Effector memory CD8-positive, alpha-beta T cell (primary cell): ENCODE measurements at places on chromosomes 5 and 9.

DNA sequence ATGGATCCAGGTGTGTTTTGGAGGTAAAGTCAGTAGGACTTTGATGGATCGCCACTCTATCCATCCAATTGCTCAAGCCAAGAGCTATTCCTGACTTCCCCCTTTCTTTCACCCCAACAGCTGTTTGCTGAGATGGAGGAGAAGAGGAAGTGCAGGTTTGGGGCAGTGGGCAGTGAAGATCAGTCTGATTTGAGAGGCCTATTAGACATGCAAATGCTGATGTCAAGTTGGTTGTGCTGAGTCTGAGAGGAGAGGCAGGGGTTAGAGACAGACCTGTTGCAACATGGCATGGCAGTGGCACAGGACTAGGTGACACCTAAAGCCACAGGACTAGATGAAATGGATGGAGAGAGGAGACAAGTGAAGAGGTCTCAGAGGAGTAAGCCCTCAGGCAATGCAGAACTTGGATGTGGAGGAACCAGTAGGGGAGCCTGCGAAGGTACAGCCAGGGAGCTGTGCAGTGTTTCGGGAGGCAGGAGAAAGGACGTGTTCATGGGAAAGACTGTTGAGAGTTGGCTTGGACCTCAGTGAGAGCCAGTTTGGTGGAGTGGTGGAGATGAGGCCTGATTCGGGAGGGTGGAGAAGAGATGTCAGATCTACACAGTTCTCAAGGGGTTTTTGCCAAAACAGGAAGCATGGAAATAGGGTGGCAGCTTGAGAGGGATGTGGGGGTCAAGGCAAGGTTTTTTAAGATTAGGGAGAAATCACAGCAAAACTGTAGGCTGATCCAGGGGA lies 175.0 kb downstream of the MACROH2A1 start:
- DNase-seq: no peak

GRCh38 chr5:53681079-53681478 lies 120.6 kb downstream of the NDUFS4 start:
- DNase-seq: no peak

GRCh38 chr9:122297512-122297911 lies 32.8 kb downstream of the MRRF start:
- no peak for DNase-seq

DNA sequence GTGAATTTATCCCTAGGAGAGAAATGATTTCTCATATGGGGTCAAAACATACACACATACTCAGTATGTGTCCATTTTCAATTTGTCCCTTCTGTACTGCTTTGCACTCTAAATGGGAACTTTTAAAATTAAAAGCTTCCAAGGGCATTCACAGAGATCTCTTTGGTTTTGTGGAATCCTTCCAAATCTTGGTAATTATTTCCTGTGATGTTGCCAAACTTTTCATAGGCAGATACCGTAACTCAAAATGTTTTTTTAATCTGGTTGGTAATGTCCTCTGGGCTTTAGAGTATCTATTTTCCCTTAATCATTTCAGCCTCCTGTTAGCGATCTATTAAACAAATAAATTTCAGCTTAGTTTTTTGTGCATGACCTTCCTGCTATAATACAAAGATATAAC lies 282.4 kb downstream of the ARHGEF28 start:
- DNase-seq: no peak
